ENCODE measurements at places on chromosomes 2 and 18.

- DNase-seq = peak; percentile 41
Observed at GRCh38 chr2:190507135-190507534, 27.4 kb downstream of the NEMP2 start.

DNA sequence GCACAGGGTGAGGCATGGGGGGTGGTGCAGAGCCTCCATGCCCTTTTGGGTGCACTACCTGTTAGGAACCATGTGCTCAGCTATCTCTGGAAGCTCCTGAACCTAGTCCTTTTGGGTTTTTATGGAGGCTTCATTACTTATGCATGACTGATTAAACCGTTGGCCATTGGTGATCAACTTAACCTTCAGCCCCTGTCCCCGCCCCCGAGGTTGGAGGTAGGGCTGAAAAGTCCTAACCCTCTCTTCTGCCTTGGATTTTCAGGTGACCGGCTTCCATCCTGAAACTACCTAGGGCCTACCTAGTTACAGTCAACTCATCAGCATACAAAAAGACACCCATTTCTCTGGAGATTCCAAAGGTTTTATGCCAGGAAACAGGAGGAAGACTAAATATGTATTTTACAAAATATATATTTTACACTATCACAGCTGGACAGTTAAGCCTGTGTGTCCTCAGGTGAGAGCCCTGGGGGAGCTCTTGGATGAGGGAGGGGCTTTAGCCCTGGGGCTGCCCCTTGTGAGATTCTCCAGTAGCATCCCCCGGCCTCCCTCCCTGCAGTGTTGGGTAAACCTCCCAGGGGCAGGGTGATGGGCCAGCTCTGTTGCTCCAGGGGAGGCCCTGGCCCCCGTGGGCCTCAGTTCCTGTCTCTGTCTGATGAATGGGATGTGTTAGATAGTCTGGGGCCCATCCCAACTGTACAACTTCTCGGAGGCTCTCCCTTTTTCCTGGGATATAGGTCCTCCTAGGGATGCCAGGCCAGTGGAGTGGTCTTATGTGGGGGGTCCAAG is 24.1 kb downstream of the GLI2 start:
- DNase-seq = no peak

DNA sequence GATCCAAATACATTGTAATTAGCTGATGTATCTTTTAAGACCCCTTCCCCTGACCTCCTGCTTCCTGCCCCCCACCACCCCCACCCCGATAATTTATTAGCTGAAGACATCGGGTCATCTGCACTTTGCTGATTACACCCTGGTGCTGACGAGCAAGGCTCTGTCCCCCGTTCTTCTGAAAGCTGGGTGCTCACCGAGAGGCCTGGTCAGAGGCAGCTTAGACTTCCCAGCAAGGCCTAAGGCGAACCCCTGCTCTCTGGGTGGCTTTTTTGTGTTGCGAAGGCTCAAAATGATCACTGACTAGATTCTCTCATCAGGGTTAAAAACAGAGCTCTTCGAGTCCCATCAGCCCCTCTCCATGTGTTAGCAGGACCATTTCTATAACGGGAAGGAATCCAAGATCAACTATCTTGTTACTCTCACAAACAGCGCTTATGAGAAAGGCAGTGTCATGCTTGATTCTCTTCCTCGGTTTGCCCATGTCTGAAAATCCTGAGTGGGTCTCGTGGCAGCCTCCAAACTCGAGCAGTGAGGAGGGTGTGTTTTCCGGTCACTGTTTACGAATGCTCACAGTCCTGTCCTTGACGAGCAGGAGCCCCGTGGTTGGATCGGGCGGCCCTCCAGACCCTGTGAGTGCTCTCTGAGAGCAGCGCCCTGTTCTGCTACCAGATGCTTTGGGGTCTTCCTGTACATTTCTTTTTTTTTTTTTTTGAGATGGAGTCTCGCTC is 201.6 kb downstream of the HDAC4 start:
- no peak for DNase-seq

GRCh38 chr2:106555053-106555452 is 67.9 kb downstream of the CD8B2 start:
- DNase-seq = no peak

DNA sequence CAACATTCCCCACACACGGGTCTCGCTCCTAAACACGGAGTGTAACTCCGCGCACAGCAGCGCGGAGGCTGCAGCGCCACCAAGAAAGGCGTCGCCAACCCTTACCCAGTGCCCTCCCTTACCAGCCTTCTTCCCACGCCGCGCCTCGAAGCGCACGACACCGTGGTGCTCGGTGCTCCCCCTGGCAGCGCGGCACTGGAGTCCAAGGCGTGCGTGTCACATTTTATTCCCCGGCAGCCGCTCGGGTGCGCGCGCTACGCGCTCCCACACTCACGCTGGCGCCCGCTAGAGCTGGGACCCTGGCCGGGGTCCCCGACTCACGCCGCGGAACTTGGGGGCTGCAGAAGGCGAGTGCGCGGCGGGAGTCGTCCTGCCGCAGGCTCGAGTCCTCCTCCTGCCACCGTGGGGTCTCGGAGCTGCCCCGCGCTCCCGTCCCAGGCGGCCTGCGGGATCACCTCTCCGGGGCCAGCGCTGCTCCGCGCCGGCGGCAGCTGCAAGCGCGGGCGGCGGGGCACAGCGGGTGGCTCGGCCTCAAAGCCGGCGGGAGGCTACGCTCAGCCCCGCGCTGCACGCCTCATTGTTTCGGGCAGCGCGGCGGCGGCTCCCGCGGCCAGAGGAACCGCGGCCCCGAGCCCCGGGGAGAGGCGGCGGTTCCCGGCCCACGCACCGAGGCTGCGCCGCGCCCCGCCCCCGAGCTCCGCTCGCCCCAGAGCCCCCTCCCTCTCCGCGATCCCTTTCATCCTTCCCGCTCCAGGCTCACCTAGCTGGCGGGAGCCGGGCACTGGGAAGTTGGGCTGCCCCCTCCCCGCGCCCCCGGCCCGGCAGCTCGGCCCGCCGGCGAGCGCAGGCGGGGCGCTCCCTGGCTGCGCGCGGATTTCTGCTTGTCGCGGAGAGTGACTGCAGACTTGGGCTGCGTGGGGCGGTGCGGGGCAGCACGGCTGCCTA is at the start of gene ST6GAL2:
Gene ST6GAL2 (minus strand): TSS at position 197 of the 945 bp plus-strand sequence. CDS start 42,190 bp downstream, outside the sequence.
- DNase-seq = no peak

DNA sequence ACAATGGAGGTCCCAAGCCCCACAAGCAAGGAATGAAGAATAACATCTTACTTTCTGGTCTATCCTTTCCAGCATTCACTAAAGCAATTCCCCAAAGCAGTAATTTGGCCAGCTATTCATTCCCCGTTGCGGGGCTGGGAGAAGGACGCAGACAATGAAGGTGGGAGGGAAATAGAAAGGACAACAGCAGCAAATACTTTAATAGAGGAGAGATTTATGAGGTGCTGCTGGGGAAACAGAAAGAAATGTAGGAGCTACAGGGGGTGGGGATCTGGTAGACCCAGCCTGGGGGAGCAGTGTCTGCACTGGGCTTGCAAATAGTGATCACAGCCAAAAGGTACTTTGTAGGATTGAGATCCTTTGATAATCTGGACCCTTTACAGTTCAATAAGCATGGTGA is 13.9 kb upstream of the ATL2 start:
- no peak for DNase-seq

- peak; percentile 80 for DNase-seq
Observed at GRCh38 chr2:216341121-216341520, 31.2 kb downstream of the MARCHF4 start.

- DNase-seq = no peak
Observed at GRCh38 chr2:177273408-177273807, 8.9 kb upstream of the NFE2L2 start.

GRCh38 chr2:46460241-46460921 is 19.0 kb upstream of the TMEM247 start:
- DNase-seq = no peak

DNA sequence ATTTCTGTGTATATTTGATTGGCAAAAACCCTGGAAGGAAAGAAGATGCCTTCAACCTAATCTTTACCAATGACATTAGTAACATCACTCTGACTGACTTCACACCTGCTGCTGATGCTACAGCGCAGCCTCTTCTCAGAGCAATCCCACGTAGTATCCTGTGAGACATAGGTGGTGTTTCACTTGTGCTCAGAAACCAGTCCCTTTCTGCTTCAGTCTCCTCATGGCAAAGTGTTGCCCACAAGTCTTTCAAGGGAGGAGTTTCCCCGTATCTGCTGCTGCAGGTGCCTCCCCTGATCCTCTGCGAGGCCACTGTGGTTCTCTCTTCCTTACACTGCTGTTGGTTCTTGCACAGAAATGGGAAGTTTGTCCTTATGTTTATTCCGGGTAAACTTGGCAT is 433.2 kb upstream of the TNP1 start:
- no peak for DNase-seq

- DNase-seq = no peak
Observed at GRCh38 chr2:460861-461260, 173.0 kb upstream of the ALKAL2 start.

GRCh38 chr2:62812921-62813825 is 107.7 kb downstream of the EHBP1 start:
- DNase-seq = no peak

DNA sequence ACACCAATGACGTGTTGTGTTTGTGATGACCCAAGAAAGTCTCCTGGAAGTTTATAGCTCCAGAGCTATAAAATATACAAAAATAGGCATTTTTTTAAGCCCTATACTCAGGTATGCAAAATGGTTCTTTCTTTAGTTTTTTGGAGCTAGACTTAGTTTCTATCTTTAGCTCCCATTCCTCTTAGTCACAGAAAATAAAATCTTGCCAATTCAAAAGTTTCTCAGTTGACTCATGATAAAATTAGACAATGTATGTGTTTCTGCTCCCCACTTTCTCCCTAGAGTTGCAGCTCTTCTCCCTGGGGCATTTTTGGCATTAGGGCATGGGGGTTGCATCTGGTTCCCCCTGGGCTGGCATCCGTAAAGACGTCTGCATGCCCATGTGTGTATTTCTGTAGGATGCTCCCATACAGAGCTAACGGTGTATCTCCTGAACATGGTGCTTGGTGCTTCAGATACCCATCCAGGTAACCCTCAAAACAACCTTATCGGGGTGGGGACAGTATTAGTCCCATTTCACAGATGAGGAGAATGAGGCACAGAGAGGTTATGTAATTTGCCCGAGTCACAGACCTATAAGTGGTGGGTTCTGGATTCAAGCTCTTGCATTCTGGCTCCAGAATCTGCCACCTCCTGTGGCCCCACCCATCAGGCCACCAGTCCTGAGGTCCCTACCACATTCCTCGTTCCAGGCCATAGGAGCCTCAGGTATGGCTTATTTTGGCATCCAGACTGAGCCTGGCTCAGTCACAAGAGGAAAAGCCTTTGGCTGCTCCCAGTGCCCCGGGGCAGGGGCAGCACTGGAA is 43.1 kb upstream of the ASAP2 start:
- DNase-seq = no peak

DNA sequence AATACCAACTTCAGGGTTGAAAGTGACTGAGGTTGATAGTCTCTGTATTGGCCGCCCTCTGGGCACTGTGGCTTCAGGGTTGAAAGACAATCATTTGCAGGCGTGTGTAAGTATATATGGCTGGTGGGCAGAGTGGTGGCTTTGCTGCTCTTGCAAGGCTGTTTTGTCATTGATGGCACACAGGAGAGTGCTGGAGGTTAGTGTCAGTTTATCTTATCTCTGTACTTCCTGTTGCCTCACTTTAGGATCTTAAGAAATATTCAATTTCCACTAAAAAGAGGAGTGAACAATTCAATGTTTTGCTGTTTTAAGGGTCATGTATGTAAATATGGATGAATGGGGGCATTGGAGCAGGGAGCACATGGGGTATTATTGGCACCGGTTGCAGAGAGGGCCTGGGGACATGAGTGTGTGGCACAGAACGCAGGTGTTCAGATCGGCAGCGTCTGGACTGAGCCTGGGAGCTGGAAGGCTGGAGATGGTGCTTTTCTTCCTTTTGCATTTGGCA is 51.5 kb downstream of the NCK2 start:
- DNase-seq = no peak

- no peak for DNase-seq
Observed at GRCh38 chr2:135688978-135689377, 52.7 kb upstream of the UBXN4 start.

DNA sequence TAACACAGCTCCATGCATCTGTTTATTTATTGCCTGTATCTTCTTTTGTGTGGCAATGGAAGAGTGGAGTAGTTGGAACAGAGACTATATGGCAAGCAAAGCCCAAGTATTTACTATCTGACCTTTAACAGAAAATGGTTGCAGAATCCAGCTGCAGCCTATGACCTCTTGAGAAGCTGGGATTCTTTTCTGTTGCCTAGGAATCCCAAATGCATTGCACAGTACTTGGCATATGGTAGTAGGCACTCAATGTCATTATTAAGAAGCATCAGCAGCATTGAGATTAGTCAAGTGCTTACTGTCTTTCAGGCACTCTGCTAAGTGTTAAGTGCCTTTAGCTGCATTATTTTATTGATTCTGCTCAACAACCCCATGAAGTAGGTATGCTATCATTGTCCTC is 331.6 kb downstream of the CCDC85A start:
- no peak for DNase-seq

DNA sequence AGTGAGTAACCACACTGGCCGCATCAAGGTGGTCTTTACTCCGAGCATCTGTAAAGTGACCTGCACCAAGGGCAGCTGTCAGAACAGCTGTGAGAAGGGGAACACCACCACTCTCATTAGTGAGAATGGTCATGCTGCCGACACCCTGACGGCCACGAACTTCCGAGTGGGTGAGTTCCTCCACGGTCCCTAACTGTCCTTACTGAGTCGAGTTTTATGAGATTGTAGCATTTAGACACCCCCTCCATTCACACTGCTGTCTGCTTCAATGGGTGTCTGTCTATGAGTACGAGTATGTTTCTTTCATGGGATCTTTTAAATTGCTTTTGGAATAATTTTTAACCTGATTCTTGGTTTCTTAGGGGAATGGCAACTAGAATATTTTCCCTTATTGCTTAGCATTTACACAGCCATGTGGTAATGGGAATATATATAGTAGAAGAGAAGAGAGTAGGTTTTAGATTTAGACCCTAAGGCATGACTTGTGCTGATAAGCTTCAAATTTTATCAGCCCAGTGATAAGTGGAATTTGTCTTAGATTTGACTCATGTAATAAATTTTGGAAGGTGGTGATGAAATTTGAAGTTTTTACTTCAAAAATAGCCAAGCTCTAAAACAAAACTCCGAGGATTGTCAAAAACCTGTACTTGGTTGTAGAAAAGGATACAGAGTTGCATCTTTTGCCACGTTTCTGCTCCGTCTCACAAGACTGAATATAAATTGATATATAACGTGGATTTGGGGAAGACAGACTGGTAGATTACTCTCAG is 188.2 kb downstream of the LTBP1 start:
- no peak for DNase-seq

GRCh38 chr2:123077101-123077500 is 948.0 kb upstream of the CNTNAP5 start:
- no peak for DNase-seq

DNA sequence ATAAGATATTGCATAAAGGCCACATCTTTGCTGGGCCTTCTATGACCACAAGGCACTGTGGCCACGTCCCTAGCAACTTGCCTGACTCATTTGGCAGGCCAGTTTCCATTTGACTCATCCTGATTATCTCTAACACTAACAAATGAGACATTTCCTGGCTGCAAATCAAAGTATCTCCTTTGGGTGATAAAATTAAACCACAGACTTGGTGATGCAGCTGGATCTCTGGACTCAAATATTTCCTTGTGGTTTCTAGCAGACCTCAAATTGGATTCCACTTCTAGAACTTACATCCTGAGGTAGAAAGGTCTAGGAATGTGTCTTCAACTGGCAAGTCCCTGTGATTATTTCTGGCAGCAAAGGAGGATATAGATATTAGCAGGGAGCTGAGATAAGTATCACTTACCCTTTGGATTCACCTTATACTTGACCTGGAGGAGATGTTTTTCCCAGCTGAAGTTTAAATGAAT is 167.9 kb upstream of the NXPH2 start:
- DNase-seq = peak; percentile 46
